ENCODE measurements at places on chromosomes 12 and 14.

DNA sequence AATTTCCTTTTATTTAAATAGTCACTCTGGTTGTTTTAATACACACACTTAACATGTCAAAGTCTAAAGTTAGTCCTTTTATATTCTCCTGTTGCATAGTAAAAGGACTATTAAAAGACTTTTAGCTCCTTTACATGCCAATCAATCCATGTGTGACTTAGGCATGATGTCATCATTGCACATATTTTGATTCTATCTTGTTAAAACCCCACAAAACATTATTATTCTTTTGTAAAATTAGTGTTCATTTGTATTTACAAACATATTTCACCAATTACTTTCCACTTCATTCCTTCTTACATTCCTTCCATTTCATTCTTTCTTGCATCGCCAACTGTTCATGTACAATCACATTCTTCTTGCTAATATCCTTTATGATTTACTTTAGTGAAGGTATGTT is 39.6 kb downstream of the TC2N start:
- no peak for DNase-seq

GRCh38 chr12:67413577-67413976 is 144.4 kb downstream of the CAND1 start:
- no peak for DNase-seq

DNA sequence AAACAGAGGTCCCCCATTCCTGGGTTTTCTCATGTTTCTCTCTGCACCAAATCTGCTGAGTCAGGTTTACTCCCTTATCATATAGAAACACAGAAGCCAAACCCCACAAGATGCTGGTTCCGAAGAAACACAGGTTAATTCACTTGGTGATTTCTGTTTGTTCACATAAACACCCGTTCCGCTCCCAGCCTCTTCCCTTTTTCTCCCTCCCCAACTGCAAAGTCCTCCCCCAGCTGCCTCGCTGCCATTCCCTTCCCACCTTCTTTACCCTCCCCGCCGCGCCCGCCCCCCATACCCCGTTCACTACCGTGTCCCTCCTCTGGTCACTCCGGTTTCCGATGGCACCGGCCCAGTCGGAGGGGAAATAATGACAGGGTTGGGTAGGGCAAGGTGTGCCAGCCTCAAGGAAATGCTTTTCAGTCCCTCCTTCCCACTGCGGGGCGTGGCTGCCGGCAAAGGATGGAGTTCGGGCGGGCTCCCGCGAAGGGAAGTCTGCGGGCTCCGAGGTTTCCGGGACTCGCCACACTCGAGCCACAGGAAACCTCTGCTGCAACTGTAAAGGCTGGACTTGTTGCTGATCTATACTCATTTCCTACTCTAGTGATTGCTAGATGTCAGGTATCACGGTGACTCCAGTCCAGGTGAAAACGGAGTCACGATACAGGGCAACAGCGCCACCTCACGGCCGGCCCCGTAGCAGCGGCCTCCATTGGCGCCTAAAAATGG is at the start of gene STYK1:
Gene STYK1, minus strand, starts transcription at position 394 of the 726 bp plus-strand sequence. CDS start 39,434 bp downstream, outside the sequence.
- peak; percentile 63 for DNase-seq

DNA sequence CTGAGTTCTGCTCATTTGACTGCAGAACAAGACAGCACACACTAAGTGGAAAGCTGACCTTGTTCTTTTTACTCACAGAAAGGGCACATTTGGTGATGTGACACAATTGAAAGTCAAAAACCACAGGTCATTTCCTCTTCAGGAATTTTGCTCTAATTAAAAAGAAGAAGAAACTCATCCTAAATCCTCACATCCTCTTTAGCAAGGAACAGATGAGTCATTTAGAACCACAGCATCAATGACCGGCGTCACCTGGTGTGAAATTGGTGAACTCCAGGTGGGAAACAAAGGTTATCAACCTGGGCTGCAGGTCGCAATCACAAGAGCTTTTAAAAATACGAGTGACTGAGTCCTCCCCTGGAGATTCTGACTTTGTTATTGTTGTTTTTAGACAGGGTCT is 2.9 kb upstream of the RNU6-8 start:
- DNase-seq: no peak

DNA sequence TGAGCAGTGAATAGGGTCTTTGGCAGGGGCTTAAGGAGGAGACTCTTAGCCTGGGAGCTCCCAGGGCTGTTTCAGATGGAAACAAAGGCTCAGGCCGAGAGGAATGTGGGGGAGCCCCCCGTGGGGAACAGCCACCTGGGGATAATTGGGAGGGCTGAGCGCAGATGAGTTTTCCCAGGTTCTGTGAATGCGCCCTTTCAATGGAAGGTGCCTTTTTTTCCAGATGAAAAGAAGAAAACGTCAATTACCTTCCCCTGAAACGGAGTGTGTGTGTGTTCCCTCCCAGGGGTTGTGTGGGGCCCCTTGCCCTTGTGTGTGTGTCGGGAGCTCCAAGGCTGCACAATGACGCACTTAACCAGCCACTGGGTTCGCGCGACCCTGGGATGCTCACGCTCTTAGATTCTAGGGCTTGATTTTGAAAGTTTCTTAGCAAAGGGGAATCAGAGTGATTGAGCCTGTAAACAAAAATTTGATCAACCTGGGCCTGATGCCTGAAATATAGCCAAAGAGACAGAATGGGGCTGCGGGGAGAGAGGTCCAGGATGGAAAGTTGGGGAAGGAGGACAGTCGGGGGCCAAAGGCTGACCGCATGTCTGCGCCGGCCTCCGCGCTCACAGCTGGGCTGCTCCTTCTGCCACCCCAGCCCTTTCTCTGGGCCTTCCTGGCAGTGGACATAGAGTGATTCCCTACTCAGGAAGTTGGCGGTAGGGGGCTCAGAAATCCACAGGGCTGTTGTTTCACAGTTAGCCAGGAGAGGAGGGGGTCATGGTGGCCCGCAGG is 14.6 kb downstream of the MEG3 start:
- DNase-seq: no peak

DNA sequence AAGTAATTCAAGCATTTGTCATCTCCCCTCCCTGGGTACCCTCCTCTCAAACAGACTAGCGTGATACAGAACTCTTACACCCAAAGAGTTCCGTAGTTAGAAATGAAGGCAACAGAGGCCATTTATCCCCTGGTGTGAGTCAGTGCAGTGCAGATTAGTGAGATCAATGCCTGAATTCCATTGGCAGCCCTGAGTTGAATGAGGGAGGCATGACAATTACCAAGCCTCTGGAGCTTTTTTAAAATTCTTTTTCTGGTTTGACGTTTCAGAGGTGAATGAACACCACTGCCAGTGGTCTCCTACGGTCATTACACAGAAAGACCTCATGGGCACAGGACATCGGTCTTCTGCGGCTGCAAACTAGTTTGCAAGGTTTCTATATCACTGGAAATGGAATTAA is 94.4 kb downstream of the PRIMA1 start:
- DNase-seq: no peak

- no peak for DNase-seq
Observed at GRCh38 chr14:61346793-61347192, 25.4 kb downstream of the PRKCH start.

GRCh38 chr14:52694761-52695480 is 437 bp downstream of the ERO1A start:
- peak; percentile 74 for DNase-seq

GRCh38 chr14:70830998-70831781 is 21.9 kb upstream of the MAP3K9 start:
- DNase-seq: no peak

DNA sequence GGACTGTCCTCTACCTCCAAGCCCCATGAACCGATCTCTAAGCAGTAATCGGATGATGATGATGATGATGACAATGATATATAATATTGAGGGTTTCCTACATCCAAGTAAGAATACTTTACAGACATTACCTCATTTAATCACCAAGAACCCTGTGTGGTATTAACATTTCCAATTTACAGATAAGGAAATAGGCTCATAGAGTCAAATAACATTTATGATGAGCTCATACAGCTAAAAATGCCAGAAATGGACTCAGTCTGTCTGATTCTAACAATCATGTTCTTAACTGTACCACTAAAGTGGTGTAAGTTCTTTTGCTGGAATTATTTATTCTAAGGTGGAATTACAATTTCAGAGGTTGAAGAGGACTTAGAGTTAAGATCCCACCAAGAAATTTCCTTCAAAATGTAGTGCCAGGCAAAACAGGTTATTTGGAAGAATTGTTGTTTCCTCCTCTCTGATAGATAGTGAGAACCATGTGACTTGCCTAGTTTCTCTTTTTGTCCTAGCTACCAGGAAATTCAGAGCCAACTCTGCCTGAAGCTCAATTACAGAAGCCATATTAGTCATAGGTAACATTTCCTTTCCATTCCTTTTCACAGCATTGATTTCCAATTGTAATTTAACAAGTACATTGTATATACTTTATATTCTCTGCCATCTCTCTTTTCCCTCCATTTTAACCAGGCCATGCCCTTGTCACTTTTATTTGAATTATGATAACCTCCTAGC is 23.8 kb upstream of the CCDC175 start:
- no peak for DNase-seq

DNA sequence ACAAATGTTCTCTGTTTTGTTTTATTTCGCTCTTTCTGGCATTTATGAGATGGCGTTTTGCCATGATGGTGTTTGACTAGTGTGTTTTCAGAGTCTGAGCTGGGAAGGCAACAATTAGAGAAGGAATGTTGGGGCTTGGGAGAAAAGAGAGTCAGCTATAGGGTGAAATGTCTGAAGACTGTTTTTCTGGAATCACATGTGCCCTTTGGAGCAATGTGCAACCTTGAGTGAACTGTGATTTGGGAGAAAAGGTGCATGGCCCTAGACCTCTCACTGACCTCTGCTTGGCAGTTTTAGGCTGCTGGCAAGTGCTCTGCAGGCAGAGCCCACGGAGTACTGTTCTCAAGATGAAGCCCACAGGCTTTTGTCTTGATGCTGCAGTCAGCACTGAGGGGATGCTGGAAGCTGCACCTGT is 379.9 kb upstream of the PDE3A start:
- DNase-seq: no peak

GRCh38 chr14:102452302-102452701 is 57.3 kb downstream of the ANKRD9 start:
- DNase-seq: no peak

GRCh38 chr14:54335569-54336155 is 61.1 kb upstream of the CDKN3 start:
- no peak for DNase-seq

DNA sequence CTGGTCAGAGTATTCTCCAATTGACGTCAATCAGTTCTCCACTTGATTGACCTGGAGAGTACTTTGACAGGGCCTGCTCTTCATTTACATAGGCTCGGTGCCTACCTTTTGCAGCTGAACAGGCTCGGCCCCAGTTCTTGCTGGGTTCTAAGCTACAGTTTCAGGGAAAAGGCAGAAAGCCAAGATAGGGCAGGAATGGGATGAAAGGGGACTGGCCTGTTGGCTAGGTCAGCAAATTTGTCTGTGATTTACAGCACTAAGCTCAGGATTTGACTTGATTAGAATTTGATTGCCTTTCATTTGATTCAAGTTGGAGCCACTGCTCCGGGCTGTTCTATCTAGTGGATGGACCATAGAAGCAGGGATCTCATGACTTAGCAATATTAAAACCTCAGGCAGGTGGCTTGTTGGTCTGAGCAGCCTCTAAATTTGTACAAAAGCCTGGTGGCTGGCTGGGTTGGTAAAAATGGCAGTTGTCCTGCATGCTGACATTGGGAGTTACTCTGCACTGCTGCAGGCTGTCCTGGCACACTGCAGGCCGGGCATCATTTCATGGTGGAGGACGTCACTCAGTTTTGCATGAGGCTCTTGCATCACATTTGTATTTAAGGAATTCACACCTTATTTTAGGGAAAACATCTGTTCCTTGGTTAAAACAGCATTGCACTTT is 71.8 kb downstream of the BICD1 start:
- DNase-seq: no peak

DNA sequence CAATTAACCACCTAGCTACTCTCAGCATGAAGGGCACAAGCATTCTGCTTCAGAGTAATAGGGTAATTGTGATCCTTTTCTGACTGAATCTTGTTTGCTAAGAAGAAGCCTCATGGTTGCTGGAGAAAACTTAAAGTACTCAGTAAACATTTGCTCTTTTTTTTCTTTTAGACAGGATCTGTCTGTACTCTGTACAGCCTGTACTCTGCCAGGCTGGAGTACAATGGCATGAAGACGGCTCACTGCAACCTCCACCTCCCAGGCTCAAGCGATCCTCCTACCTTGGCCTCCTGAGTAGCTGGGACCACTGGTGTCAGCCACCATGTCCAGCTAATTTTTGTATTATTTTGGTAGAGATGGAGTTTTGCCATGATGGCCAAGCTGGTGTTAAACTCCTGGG is 12.4 kb downstream of the PPP1R13B start:
- no peak for DNase-seq

DNA sequence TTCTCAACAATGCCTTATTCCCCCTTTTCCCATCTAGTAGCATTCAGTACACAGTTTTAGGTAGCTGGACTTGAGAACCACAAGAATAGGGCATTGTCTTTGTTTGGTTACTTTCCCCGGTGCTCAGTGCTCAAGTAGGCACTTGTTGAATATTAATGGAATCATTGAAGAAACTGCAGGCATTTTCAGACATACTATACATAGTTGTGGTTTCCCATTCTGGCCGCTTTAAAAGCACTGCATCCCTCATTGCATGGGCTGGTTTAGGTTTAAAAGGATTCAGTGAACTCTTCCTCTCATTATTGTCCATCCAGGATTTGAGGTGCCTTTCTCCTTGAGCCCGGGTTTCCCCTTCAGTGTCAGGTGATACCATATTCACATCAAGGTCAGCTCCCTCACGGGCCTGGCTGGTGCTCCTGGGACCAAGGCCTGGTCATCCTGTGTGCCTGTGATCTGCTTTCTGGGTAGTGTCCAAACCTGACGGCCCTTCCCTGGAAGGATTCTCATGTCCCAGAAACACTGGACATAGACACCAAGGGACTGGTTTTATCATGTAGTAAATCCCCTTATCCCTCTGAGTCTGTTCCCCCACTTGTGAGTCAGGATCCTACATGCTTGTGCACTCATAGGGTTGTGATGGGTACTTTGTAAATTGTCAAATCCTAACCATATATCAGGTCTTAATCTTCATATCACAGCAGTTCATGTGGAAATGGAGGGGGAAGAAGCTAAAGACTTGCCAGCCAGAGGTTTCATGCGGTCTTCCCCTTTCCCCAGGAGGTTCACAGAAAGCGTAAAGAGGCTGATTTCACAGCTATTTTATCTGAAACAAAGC is 7.4 kb downstream of the TCP11L2 start:
- no peak for DNase-seq

GRCh38 chr12:68458866-68459265 is 126.7 kb upstream of the MDM1 start:
- no peak for DNase-seq

DNA sequence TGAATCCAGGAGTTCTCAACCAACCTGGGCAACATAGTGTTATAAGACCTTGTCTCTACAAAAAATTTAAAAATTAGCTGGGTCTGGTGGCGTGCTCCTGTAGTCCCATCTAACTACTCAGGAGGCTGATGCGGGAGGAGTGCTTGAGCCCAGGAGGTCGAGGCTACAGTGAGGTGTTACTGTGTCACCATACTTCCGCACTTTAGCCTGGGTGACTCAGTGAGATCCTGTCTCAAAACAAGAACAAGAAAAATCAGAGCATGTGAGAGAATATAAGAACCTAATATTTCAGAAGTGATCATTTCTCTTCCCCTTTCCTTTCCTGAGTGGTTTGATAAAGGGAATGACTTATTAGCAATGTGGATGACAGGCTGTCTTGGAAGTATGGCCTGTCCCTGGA is 9.5 kb downstream of the TRAF3 start:
- DNase-seq: no peak

Data from T-helper 2 cell treated with Interferon-gamma antibody and Interleukin-4, amounts not matched to agents 5 μg/mL and 100 μg/mL, for 36 hours (primary cell).